ENCODE measurements at places on chromosomes 5 and 9.

DNA sequence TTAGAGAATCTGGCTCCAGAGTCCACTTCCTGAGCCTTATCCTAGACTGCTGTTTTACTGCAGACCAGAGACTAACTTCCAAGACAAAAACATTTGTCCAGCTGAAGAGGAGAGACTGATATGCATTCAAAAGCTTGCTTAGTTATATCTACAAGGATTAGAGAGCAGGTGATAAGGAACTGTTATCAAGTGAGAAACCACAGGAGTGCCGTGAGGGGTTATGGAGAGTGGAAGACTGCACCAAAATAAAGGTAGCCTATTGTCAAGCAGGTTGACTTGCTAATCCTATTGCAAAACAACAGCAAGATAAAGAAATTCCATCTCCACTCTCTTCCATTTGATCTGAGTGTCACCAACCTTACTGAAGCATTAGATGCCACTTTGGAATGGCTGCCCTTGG, 139.1 kb downstream of the SCAMP1 start:
- no peak for DNase-seq

- DNase-seq: no peak
These were observed 343.7 kb upstream of the KCNN2 start for GRCh38 chr5:114018186-114018585.

DNA sequence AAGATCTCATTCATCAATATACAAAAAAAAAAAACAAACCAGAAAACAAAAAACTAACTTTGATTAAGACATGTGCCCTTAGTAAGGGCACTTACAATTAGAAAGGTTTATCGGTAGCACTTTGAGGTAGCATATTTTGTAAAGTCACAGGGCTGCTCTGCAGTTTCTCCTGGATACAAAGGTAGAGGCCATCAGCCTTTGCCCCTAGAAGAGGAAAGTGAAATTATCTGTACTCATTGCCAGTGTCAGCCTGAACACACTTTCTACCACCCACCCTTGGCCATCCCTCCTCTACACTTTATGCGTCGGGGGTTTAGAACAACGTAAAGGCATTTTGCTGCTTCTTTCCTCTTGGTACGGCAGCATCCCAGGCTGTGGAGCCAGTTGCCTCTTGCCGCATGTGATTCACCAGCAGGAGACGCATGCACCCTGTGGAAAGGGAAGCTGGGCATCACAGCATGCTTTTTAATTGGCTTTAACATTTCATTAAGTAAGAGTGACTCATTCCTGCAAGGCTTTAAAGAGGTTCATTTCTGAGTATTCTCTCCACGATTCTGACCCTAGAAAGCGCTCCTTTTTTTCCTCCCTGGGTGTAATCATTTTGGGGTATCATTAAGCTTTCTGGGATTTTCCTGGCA, 84.6 kb downstream of the CEMIP2 start:
- no peak for DNase-seq

GRCh38 chr5:56761151-56761885, 54.0 kb upstream of the MAP3K1 start:
- no peak for DNase-seq

DNA sequence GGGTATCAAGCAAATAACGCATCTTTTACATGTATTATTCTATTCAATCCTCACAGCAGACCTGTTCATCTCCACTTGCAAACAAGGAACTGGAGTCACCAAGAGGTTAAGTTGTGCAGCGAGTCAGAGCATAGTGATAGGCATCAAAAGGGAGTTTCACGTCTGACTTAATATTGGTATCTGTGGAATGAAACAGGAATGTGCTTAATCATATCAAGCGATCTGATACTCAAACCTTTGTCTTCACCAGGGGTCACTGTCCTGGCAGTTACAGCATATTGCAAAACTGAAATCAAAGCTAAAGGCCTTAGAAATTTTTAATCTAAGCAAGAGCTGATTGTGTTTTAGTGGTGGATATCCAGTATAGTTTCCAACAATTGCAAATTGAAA, 271.6 kb downstream of the PLK2 start:
- DNase-seq: peak; percentile 16

GRCh38 chr5:104184264-104184663, 621.7 kb upstream of the NUDT12 start:
- no peak for DNase-seq
